ENCODE measurements at places on chromosomes 6 and 20. TPM values are rescaled to one million over a fixed set of nuclear protein-coding genes. Genes with fewer than 3 reads are reported as not detected.

The PROKR2 gene
- not detected for total RNA-seq

The C20orf141 gene
- total RNA-seq: not detected

The KCNG1 gene
- 4.5 TPM for total RNA-seq

The MAVS gene
- 20.8 TPM for total RNA-seq

The TFAP2C gene
- total RNA-seq: 7.5 TPM

DNA sequence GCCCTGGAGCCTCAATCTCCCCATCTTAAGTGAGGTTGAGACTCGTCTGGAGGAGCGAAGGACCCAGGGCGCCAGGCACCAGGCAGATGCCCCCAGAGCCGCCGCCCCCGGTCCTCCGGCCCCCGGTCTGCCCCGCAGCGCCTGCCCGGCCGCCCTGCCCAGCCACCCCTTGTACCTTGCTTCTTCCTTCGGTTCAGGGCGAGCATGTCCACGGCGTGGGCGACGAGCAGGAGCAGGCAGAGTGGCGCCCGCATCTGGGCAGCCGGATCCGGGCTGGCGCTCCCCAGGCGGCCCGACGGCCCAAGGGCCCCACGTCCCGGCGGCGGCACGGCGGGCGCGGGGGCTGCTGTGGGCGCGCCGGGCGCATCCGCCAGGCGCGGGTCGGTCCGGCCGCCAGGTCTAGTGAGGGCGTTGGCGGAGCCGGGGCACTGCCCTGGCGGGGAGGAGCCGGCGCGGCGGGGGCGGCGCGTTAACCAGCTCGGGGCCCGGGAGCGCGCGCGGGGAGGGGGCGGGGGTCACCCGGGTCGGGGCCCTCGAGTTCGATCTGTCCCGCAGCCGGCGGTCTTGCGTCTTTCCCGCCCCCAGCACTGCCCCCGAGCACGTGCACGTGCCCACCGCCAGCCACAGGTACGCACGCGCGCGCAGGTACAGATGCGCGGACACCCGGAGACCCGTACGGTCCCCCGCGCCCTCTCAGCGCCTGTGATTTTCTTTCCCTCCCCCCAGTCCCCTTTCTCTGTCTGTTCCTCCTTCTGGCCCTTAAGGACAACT, at the start of gene RSPO4:
RSPO4 (minus strand) TSS at position 401 of the 771 bp plus-strand sequence; CDS start at position 254, 147 bp downstream.
- no peak for DNase-seq

DNA sequence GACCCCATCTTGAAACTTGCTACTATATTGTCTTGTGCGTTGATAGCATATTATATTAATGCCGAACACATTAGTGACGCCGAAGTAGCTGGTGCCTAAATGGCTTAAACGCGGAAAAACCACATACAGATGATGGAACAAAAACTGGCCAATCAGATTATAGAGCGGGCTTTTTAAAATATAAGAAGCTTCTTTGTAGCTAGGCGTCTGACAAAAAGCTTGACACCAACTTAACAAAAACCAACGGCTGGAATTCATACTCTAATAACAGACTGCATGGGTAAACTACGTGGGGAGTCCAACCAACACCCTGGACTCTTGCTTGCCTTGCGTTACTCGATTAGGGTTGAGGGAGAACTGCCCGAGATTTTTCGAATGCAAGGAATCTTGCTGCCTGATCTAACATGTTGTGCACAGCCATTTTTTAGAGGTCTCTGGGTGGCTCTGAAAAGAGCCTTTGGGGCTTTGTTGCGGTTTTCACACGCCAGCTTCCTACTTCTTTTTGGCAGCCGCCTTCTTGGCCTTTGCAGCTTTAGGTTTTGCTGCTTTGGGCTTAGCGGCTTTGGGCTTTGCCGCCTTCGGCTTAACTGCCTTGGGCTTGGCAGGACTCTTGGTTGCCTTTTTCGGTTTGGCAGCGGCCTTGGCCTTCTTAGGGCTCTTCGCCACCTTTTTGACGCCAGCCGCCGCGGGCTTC, 45.7 kb downstream of the OR2B2 start:
- DNase-seq: peak; percentile 94

DNA sequence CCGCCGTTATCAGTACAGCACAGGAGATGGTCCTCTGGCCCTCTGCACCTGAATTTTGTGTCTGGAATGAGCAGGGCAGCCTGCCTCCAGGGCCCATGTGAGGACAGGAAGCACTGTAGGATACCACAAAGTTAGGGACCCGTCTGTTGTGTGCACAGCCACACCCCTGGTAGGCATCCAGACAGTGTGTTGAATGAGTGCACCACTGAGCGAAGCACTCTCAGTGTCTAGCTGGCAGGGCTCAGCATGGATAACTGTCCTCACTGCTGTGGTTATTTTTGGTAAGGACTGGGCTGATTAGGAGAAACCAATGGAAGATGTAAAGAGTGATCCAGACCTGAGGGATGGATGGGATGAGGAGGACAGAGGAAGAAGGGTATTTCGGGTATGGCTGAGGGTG, 178.7 kb downstream of the CLIC5 start:
- DNase-seq: no peak

- peak; percentile 13 for DNase-seq
Measured at GRCh38 chr20:13487202-13487601, 151.5 kb downstream of the TASP1 start.

DNA sequence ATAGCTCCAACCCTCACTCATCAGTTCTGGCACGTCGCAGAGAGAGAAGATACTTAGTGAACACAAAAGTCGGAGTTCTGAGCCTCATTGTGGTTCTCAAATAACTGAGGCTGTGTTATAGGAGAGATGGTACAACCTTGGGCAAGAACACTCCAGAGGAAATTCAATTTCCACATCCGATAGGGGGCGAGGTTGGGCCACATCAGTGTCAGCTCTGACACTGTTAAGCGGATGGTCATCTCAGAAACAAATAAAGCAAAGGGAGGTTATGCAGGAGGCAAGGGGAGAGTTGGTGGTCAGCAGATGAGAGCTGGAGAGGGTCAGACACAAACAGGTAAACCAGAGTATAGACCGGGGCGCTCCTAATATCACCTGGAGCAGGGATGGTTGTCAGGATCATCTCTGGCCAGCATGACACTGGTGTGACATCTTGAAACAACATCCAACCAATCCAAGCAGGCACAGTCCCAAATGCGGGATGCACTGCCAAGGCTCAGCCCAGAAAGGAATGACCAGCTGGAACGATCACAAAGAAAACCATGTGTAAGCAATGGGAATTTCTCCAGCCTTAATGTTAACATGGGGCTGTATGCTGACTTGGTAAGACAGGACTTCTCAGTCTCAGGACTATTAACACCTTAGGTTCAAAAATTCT, 331.8 kb downstream of the HACE1 start:
- peak; percentile 65 for DNase-seq
